Mesendoderm (in vitro differentiated cells): ENCODE measurements at places on chromosomes 5 and 9.
A peak's percentile ranks its signal among the peaks of the same experiment; 100 is the strongest.

DNA sequence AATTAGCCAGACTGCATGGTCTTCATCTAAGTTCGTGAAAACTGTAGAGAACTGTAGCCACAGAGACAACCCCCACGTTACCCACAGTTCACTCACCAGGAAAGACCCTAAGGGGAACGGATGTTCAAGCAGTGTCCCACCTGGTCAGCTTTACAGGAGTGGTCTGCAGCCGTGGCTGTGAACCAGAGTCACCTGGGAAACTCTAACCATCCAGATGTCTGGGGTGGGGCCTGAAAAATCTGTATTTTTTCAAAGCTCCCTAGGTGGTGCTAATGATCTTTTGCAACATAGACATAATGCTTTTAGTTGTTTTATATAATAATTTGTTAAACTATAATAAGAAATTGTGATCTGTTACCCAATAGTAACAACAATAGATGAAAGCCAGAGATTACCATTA lies 47.7 kb upstream of the ANGPTL2 start:
- H3K36me3 ChIP-seq = no peaks in the 10 kb centered on the region
- H3K4me3 ChIP-seq = no peak overlapping the region
- H3K27me3 ChIP-seq = no peaks in the 10 kb centered on the region
- H3K4me1 ChIP-seq = no peaks in the 10 kb centered on the region

- H3K4me3 ChIP-seq = no peak overlapping the region
- no peaks in the 10 kb centered on the region for H3K36me3 ChIP-seq
- H3K27ac ChIP-seq = no peak overlapping the region
- no peaks in the 10 kb centered on the region for H3K27me3 ChIP-seq
- H3K4me1 ChIP-seq = peaks cover 2% of the 10 kb centered on the region
- no peak for DNase-seq
These were observed 30.7 kb downstream of the ERGIC1 start for GRCh38 chr5:172864747-172865146.

DNA sequence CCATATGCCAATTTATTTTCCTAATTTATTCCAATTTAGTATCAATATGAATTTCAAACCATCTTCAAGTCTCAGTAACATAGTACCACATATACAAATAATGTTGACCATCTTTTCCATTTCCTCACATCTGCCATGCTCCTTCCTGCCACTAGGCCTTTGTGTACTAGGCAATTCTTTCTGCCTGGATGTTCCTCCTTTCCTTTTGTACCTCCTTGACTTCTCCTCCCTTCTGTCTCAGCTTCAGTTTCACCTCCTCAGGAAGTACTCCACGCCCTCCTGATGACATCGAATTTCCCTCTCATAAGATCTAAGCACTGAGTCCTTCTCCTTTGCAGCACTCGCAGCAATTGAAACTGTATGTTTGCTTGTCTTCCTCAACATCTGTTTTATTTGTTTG lies 53.9 kb downstream of the MEF2C start:
- no peaks in the 10 kb centered on the region for H3K4me1 ChIP-seq
- DNase-seq = peak; percentile 13
- no peaks in the 10 kb centered on the region for H3K27me3 ChIP-seq
- no peak overlapping the region for H3K27ac ChIP-seq

DNA sequence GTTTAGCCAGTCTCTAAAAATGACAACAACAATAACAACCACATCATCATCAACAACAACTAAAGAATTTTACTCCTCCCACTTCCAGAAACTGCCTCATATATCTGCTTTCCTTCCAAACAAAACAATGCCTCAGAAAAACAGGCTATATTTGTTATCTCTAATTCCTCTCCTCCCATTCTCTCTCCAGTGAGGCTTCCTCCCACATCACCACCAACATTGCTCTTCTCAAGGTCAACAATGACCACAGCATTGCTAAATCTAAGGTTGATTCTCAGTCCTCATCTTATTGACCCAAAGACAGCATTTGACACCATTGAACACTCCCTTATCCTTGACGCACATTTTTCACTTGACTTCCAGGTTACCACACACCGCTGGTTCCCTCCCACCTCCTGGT lies 38.1 kb upstream of the PRUNE2 start:
- H3K4me3 ChIP-seq = no peak overlapping the region
- no peak for DNase-seq
- no peaks in the 10 kb centered on the region for H3K36me3 ChIP-seq
- no peaks in the 10 kb centered on the region for H3K4me1 ChIP-seq

DNA sequence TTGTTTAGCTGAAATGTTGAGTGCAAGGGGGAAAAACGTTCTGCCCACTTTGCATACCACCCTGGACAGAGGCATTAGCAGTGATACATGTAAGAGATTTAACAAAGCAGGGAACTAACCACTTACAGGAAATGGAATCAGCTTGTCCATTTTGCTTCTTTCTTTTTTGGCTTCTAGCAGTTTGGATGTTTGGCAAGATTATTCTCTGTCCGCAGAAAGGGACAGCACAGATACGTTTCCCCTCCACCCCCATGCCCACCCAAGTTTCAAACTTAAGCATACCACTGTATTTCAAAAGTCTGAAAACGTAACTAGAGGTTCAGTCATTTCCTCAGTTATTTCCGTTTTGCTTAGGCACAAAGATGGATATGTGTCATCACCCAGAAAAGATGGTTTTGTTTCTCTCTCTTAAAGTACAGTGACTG lies 118.4 kb downstream of the GDNF start:
- no peak overlapping the region for H3K4me3 ChIP-seq
- no peaks in the 10 kb centered on the region for H3K36me3 ChIP-seq
- H3K4me1 ChIP-seq = no peaks in the 10 kb centered on the region
- no peak for DNase-seq
- H3K27me3 ChIP-seq = no peaks in the 10 kb centered on the region

DNA sequence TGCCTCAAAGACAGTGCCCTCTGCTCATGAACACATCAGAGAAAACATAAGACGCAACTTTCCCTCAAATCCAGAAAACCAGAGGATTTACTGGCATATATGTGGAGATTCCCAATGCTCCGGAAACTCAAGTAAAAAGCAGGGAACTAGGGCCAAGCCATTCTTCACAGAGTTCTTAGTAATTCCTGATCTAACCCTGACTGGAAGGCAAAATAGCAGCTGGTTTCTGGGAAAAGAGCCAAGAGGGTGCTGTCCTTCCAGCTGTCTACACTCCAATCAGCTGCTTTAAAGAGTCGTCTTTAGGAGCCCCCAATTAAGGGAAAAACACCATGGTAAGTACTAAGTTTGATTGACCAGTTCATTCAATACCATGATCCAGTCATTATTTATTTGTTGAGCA lies 49.6 kb downstream of the GNA14 start:
- H3K27me3 ChIP-seq = no peaks in the 10 kb centered on the region
- H3K4me3 ChIP-seq = no peak overlapping the region
- DNase-seq = no peak
- peaks cover 22% of the 10 kb centered on the region for H3K4me1 ChIP-seq
- no peaks in the 10 kb centered on the region for H3K36me3 ChIP-seq

DNA sequence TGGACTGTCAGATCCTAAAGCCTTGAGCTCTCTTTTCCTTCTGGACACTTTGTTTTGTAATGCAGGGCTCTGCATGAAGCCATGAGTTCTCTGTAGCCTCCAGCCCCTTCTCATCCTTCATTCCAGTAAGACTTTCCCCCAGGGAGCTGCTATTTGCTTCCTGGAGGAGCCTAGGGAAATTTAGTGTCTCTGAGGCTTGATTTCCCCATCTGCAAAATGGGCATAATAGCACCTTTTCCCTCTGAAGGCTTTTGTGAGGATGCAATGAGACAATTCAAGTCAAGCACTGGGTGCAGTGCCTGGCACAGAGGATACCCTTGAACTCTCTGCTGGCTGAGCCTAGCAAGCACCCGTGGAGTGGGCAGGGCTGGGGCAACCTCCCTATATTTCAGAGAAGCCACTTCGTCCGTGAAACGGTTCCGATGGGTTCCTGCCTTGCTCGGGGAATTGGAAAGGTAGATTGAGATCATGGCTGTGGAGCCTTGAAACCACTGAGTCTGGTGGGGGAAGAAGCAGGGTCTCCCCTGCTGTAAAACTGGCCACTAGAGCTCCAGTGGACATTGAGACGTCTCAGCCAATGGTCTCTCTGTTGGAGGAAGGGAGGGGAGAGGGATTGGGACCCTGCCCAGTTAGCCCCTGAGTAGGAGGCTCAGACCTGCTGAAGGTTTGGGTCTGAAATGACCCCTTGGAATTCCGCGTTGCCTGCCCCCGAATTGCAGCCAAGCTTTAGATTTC lies 14.3 kb upstream of the DAB2IP start:
- no peak overlapping the region for H3K27ac ChIP-seq
- no peaks in the 10 kb centered on the region for H3K27me3 ChIP-seq
- no peaks in the 10 kb centered on the region for H3K4me1 ChIP-seq
- no peak for DNase-seq
- H3K36me3 ChIP-seq = no peaks in the 10 kb centered on the region

GRCh38 chr9:108323615-108324014 lies 532.2 kb downstream of the ACTL7B start:
- no peaks in the 10 kb centered on the region for H3K27me3 ChIP-seq
- H3K36me3 ChIP-seq = no peaks in the 10 kb centered on the region
- H3K27ac ChIP-seq = no peak overlapping the region
- DNase-seq = no peak

DNA sequence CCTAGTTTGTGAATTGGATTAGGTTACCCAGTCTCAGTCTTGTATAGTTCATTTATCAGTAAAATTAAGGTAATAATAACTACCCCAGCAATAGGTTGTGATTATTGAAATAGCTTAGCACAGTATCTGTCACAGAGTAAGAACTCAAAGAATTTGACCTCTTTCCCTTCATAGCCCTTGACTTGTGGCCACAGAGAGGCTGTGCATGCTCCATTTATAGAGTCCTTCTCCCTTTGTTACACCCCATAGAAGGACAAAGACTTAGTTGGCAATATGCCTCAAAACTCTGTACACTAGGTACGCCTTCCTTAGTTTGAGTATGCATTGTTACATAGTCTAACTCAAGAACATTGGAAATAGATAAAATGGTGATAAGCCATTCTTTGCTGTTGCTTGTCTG lies 257.2 kb downstream of the KCTD16 start:
- no peak overlapping the region for H3K4me3 ChIP-seq
- no peaks in the 10 kb centered on the region for H3K27me3 ChIP-seq
- no peaks in the 10 kb centered on the region for H3K36me3 ChIP-seq
- no peak for DNase-seq
- H3K27ac ChIP-seq = no peak overlapping the region

DNA sequence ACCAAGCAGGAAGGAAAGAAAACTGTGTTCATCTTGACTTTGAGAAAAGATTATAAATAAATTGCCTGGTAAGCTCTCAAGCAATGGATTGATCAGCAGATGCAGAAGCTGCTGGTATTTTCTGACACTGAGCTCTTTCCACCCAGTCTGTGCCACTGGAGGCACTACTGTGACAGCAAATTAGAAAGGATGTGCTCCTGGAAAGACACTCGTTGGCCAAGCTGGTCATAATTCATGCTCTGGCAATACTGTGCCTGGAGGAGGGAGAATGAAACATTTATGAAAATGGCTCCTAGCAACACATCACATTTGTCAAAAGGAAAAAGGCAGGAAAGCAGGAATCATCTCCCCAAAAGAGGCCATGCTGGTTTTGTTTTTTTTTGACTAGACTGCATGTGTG lies 84.2 kb downstream of the CAVIN4 start:
- DNase-seq = no peak
- no peak overlapping the region for H3K27ac ChIP-seq
- H3K36me3 ChIP-seq = no peaks in the 10 kb centered on the region
- no peaks in the 10 kb centered on the region for H3K27me3 ChIP-seq
- no peak overlapping the region for H3K4me3 ChIP-seq

DNA sequence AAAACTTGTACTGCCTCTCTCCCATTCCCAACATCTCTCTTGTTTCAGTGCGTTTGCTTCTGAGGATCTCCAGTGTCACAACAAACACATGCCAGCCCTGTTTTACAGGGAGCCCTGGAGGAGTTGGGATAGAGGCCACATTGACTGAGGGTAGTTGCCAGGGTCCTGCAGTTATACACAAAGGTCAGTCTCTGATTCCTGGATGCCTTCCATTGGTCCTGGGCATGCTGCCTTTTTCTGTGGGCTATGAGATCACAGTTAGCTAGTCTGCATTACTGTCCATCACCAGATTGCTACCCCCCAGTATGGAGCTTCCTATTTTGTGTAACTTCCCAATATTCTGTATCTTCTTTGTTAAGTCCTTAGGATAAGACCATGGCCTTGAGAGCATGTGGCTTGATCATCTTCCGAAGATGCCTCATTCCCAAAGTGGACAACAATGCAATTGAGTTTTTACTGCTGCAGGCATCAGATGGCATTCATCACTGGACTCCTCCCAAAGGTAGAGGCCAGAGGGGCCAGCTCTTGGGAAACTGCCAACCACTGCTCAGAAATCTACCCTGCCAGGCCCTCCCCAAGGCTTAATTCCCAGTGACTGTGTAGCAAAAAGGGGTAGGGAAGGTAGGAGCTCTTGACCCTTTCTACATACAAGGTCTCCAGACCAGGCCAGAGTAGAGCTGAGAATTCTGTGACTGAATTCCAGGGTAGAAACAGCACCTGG lies 9.5 kb downstream of the NUDT2 start:
- peaks cover 15% of the 10 kb centered on the region for H3K4me1 ChIP-seq
- no peaks in the 10 kb centered on the region for H3K36me3 ChIP-seq
- H3K27me3 ChIP-seq = no peaks in the 10 kb centered on the region
- DNase-seq = no peak
- no peak overlapping the region for H3K27ac ChIP-seq
- H3K4me3 ChIP-seq = no peak overlapping the region

GRCh38 chr5:93221-93980 lies 1.4 kb downstream of the PLEKHG4B start:
- H3K27me3 ChIP-seq = no peaks in the 10 kb centered on the region
- no peak overlapping the region for H3K4me3 ChIP-seq
- peak; percentile 63 for DNase-seq
- no peak overlapping the region for H3K27ac ChIP-seq
- H3K4me1 ChIP-seq = peaks cover 4% of the 10 kb centered on the region

DNA sequence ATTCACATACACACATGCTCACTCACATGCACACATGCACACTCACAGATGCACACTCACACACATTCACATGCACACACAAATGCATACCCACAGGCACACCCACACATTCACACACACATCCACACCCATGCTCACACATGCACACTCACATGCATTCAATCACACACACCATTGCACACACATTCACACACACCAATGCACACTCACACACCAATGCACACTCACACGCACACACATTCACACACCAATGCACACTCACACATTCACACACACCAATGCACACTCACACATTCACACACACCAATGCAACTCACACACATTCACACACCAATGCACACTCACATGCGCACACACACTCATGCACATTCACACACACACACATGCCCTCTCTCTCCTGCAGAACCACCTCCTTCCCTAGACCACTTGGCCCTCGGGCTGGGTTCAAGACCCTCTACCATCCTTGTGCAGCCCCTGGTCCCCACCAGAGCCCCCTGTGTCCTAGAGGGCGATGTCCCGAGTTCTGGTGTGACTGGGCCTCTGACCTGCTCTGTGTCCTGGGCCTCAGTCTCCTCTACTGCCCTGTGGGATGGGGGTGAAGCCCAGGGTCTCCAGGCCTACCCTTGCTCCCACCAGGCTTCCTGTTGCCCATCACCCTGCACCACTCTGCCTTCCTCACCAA lies 139.0 kb downstream of the OLFM1 start:
- peaks cover 11% of the 10 kb centered on the region for H3K4me1 ChIP-seq
- no peak overlapping the region for H3K4me3 ChIP-seq
- no peaks in the 10 kb centered on the region for H3K36me3 ChIP-seq
- H3K27ac ChIP-seq = no peak overlapping the region
- no peaks in the 10 kb centered on the region for H3K27me3 ChIP-seq
